ENCODE measurements at places on chromosomes 11 and 22. TPM values are rescaled to one million over a fixed set of nuclear protein-coding genes. Genes with fewer than 3 reads are reported as not detected.

SHANK2 gene
- not detected for total RNA-seq

CEP126 gene
- total RNA-seq: 2.2 TPM

C11orf65 gene
- 1.4 TPM for total RNA-seq

BTBD18 gene
- not detected for total RNA-seq

NRGN gene
- total RNA-seq: 8.1 TPM

MFRP gene
- total RNA-seq: not detected

TALDO1 gene
- total RNA-seq: 243 TPM

DNA sequence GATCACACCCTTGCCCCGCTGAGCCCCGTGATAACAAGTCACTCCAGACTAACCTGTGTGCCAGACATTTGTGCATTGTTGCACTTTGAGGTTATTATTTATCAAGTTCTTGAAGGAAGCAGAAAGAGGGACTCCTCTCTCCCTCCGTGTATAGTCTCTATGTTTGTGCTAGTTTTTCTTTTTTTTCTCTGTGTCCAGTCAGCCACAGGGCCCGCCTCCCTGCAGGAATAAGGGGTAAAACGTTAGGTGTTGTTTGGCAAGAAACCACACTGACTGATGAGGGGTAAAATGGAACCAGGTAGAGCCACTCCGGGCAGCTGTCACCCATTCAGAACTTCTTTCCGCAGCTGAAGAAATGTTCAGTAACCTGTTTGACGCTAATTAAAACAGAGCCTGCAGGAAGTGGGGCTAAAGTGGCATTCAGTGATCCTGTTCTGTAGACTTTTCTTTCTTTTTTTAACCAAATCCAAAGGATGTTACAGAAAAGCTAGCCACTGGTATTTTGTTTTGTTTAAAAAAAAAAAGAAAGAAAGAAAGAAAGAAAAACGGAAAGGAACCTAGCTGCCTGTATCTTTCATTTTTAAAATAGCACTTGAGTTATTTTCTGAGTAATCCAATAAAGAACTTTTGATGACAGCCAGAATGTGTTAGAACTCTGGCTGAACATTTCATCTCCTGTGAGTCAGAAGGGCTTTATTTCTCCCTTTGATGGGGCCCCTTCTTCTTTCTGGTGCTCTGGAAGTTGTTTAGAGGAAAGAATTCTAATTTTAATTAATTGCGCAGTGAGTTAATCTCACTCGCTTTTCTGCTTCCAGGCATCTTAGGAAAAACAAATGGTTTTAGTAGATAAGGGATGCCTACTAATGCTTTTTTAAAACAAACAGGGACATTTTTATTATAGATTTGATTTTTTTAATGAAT lies 58.2 kb downstream of the COMMD9 start:
- no peak overlapping the region for H3K27ac ChIP-seq
- no peak overlapping the region for H3K4me3 ChIP-seq
- H3K36me3 ChIP-seq: no peaks in the 10 kb centered on the region

GRCh38 chr11:43984519-43985385 lies 42.3 kb downstream of the C11orf96 start:
- no peaks in the 10 kb centered on the region for H3K36me3 ChIP-seq
- H3K4me1 ChIP-seq: no peaks in the 10 kb centered on the region
- no peak overlapping the region for H3K27ac ChIP-seq
- no peak for DNase-seq

DNA sequence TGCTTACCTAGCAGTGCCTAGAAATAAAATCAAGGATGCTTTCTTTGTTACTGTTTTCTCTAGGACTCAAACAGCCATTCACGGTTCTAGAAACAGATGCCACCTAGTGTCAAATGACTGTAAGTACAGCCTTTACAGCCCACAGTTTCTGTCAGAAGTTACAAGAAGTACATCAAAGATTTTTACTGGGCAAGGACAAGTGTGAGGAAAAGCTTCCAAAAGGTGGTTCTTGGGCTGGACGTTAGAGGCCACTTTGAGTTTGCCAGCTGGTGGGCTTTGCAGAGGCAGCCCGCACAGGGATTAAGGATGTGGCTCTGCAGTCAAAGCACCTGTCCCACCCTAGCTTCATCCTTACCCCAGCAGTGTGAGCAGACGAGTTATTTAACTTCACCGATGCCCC lies 6.9 kb downstream of the KMT5B start:
- H3K4me1 ChIP-seq: peaks cover 55% of the 10 kb centered on the region
- no peak overlapping the region for H3K4me3 ChIP-seq
- no peak for DNase-seq
- H3K27ac ChIP-seq: no peak overlapping the region
- H3K36me3 ChIP-seq: no peaks in the 10 kb centered on the region
- no peaks in the 10 kb centered on the region for H3K27me3 ChIP-seq

GRCh38 chr11:429931-430456 lies 11.8 kb downstream of the ANO9 start:
- no peak for DNase-seq
- H3K36me3 ChIP-seq: peaks cover 8% of the 10 kb centered on the region
- H3K27me3 ChIP-seq: no peaks in the 10 kb centered on the region

Measured in activated naive CD8-positive, alpha-beta T cell treated with anti-CD3 and anti-CD28 coated beads for 36 hours (primary cell).